ENCODE measurements at places on chromosomes 16 and 17.

- DNase-seq, result no peak
These were observed 8.5 kb downstream of the MSI2 start for GRCh38 chr17:57264776-57265175.

DNA sequence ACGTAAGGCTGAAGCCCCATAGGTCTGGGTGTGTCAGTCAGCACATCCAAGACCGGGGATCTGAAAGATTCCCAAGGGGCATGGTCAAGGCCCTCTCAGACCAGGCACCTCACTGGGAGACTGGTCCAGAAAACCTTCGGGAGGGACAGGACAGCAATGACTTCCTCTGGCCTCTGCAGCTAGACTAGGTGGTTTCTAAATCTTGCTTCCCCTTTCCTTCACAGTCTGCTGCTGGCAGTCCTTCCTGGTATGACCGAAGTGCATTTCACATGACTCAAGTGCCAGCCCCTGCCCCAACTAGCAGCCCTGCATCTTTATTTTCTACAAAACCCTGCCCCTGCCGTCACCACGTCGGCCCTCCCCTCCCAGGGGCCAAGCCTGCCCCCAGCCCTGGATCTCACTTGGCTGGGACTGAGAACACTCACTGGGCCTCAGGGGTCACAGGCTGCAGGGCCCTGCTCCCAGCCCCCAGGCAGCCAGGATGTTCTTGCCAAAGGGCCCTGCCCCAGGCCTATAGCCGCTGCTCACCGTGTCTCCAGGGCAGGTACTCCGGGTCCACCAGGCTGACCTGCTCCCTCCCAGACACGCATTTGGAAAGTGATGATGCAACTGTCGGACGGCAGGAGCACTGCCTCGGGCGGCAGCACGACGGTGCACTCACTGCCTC lies 18.3 kb downstream of the POLR3K start:
- no peak for DNase-seq

DNA sequence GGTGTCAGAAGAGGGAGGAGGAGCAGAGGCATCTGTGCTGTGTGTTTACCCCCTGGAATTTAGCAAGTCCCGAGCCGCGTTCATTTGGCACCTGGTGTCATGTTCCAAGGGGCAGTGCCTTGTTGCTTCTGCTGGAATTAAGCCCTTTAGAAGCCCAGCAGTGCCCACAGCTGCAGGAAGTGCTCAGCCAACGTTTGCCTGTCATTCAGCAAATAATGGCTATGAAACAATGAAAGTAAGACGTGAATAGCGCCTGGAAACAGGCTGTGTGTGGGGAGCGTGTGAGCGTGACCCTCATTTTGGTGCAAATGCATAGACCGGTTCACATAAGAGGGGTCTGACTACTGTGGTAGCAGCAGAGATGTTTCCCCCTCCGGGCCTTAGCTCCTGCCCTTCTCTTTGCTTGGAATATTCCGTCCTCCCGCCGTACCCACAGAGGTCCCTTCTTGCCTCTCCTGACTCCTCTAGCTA lies 5.8 kb upstream of the ATP2C2 start:
- no peak for DNase-seq

DNA sequence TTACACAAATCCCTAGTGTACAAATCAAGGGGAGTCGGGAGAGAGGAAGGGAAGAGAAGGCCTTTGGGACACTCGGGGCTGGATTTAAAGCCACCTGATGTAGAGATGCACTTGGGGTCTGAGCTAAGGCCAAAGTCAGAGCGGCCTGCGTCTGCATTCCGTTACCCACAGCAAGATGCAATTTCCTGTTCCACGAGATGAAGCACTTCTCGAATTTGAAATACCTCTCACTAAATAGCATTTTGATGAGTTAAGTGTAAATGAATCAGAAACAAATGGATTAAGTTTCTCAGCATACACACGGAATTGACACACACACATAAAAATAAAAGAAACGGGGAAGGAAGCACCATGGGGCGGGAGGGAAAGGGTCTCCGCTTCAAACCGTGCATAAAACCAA lies 386.0 kb downstream of the SOX9 start:
- DNase-seq, result no peak

DNA sequence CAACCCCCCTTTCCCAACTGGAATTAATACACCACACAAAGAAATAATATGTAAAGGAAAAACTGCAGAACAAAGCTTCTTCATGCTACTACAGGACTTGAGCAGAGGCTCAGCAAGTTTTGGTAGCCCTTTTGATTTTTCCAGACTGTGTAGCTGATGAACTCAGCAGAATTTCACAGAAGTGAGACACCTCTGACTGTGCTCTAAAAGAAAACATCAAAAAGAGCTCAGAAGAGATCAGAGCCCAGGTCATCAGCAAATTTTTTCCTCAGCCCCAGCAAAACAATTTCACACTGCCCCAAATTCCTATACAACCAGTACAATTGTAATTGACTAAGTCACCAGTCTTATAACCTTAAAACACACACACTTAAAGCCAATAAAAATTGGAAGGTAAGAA lies 38.0 kb downstream of the TTC19 start:
- no peak for DNase-seq

- DNase-seq, result no peak
These were observed 1.4 kb downstream of the ALDOA start for GRCh38 chr16:30066761-30067583.

GRCh38 chr16:89111263-89111662 lies 17.6 kb downstream of the ACSF3 start:
- DNase-seq, result no peak

DNA sequence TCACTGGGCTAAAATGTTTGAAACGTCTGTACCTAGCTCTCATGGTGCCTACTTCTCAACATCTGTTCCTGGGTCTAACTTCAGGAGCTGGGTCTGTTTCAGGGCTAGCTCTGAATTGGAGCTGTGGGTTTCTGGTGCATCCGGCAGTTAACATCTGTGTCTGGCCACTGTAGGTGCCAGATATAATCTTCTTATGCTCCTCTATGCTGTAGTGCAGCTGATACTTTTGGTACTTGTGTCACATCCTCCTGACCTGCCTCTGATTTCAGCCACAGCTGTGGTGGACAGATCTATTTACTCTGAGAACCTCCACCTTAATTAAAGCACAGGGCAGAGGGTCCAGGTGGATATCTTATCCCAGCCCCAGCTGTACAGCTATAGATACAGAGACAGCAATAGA lies 496.5 kb upstream of the CDH11 start:
- DNase-seq, result no peak

DNA sequence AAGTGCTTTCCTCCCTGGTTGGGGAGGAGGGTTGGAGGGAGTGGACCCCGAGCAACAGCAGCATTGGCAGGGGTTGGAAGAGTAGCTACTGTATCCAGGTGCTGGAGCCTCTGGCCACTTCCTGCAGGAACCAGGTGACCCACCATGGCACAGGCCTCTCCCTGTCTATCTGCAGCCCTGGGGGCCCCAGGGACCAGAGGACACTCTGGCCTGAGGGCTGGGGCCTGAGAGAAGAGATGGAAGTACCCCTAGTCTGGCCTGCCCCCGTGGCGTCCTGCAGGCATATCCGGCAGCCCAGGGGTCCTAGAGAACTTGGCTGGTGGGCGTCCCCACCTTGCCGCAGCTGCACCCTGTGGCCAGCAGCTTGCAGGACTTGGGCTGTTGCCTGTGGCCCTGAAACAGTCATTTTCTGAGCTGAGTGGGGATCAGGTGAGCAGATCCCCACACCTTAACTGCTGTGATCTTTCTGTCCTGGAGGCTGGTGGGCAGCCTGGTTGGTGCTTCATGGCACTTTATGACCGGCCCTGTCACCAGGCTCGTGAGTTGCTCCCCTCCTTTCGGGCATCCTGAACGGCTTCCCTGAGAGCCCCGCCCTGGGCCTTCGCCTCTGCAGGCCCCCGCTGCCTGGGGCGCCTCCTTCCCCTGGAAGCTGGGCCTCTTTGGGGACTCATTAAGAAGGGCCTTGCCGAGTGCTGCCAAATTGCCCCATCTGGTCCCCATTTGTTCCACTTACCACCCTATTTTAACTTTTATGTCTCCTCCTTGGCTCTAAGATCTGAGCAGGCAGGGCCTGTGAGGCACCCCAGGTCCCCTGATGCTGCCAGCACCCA lies 298.6 kb downstream of the SEC14L1 start:
- DNase-seq, result no peak

DNA sequence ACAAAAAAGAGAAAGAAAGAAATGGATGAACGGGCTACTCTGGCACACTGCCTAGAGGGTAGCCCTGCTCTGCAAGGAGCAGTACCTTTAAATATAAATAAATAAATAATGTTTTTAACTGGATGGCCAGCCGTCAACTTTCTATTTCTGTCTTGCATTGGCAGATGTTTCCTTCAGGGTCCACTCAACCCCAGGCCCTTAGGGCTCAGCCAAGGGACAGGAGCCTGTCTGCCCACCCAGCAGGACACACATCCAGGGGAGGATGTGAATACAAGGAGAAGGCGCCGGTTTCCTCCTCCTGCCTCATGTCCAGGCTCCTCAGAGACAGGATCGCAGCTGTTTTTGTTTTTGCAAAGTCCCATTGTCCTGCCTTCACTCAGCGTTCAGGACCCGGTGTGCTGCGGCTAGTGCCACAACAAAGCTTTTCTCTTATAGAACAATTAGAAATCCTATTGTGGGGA lies 22.6 kb downstream of the TTYH2 start:
- no peak for DNase-seq

- DNase-seq, result no peak
These were observed 61.1 kb downstream of the RPA1 start for GRCh38 chr17:1890758-1891450.

DNA sequence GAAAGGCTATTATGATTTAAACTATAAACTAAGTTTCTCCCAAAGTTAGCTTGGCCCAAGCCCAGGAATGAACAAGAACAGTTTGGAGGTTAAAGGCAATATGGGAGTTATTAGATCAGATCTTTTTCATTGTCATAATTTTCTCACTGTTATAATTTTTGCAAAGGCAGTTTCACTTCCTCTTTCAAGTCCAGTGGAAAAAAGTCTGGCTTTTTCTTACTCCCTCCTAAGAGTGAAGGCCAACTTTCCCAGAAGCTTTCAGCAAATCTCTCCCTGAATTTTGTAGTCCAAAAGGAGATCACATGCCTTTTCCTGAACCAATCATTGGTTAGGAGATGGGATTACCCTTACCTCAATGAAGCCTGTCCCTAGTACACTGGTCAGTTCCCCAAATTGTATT lies 9.1 kb upstream of the BLMH start:
- no peak for DNase-seq

- DNase-seq, result no peak
These were observed 56.6 kb upstream of the GSE1 start for GRCh38 chr16:85556456-85557082.

DNA sequence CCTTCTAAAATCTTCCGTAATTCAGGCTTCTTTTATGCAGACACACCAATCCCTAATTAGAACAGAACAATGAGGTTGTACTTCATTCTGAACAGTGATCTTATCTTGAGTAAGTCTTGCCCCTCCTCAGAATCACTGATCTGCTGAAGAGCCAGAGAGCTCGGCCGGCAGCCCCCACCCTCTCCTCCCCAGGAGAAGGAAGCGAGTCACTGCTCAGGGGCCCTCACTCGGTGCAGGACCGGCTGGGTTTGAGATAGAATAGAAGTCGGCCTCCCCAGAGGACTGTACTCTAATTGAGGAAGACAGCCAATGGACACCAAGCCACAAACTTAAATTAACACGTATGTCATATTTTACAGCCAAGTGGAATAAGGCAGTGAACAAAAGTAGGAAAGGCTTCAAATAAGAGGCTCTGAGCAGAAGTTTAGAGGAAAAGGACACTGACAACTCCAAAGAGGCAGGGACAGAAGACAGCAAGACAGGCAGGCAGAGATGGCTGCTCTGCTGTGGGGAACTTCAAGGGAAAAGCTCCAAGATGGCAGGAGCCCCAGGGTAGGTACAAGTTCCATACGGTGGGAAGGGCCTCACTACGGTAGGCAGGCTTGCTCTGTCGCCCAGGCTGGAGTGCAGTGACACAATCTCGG lies 18.6 kb downstream of the CREBBP start:
- no peak for DNase-seq

- DNase-seq, result no peak
These were observed 17.3 kb downstream of the TAC4 start for GRCh38 chr17:49830605-49831004.

- DNase-seq, result no peak
These were observed 57.4 kb downstream of the PLCG2 start for GRCh38 chr16:81836279-81837054.

GRCh38 chr16:68590201-68590994 lies 51.3 kb downstream of the ZFP90 start:
- DNase-seq, result no peak

DNA sequence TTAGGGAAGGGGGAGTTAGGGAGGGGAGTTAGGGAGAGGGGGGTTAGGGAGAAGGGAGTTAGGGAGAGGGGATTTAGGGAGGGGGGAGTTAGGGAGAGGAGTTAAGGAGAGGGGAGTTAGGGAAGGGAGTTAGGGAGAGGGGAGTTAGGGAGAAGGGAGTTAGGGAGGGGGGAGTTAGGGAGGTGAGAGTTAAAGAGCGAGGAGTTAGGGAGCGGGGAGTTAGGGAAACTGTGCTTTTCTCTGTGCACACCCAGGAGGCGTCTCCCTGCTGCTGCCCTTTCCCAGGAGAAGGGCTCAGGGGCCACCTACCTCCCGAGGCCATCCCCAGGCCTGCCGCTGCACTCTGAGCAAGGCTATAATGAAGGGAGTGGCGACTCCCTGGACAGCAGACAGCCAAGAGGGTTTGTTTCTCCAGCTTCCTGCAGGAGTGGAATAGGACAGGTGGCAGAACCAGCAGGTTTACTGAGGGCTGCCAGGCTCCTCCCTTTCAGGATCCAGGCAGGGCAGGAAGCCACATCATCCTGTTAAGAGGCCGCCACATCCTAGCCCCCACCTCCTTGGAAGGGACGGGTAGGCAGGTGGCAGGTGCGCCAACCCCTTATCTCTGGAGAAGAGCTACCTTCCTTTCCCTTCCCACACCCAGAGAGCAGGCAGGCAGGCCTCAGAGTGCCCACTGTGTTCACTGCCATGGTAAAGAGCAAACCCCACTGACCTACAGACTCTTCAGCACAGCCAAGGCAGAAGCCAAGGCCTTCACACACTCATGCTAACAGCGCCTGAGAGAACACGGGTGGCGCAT lies 4.3 kb downstream of the CANT1 start:
- peak; percentile 82 for DNase-seq

DNA sequence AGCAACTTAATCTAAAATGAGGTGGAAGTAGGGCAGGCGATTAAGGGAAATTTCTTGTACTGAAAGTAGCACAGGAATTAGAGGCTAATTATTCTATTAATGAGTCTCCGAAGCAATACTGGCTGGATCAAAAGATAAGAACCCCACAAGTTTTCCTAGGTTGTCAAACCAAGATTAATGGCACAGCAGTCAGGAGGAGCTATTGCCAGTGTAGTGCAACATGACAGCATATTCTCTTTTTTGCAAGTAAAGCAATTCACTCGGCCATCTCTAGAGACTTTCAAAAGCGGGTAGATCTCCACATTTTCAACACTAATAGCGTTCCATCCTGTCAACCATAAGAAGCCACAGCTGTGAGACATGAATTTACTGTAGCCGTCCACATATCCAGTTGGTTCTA lies 81.2 kb downstream of the CYB561 start:
- DNase-seq, result no peak

- no peak for DNase-seq
These were observed 6.2 kb downstream of the ZNF276 start for GRCh38 chr16:89727406-89728120.

GRCh38 chr17:82457929-82458178 lies 687 bp upstream of the NARF start:
- DNase-seq, result no peak

All from lower leg skin (tissue), 4 donors.